ENCODE measurements at places on chromosomes 5 and 9. TPM values are rescaled to one million over a fixed set of nuclear protein-coding genes. Genes with fewer than 3 reads are reported as not detected.

Gene UBLCP1
- 22.1 TPM for total RNA-seq

- H3K36me3 ChIP-seq, result no peaks in the 10 kb centered on the region
- peak overlapping the region; percentile 24 for H3K4me3 ChIP-seq
- no peak for DNase-seq
- no peak overlapping the region for H3K27ac ChIP-seq
These were observed 340 bp downstream of the ELAVL2 start for GRCh38 chr9:23825700-23826099.

Gene SLC6A7
- total RNA-seq, result not detected

DNA sequence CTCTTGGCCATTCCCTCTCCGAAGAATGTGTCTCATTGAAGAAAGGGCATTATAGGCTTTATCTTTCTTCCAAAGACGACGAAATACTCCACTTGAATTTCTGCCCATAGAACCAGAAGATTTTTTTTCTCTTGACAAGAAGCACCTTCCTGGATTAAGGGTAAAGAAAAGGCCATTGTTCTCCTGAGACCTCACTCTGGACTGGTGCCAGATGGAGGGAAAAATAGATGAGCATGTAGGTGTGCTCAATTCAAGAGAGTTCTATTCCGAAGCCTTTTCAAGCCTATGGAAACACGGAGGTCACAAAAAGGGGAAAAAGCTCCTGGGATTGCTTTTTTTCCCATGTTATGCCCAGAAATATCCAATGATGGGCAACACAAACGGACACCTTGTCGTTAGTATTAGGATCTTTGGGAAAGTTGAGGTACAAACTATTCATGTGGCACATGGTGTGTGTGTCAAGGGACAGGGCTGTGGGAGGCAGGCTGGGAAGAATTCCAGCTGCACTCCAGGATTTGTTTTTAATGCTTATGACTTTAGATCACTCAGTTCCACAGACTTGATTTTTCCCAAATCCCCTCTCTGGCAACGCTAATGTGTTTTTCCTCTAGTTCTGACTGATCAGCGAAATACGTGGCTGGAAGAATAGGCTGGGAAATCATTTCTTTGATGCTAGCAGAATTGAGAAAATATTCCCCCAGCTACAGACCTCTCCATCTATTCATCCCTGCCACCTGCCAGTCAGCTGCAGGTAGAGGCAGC, 89.9 kb downstream of the SIL1 start:
- H3K27me3 ChIP-seq, result no peaks in the 10 kb centered on the region
- H3K27ac ChIP-seq, result no peak overlapping the region
- H3K4me3 ChIP-seq, result no peak overlapping the region
- H3K4me1 ChIP-seq, result no peaks in the 10 kb centered on the region

- H3K27ac ChIP-seq, result peak overlapping the region; percentile 63
- no peaks in the 10 kb centered on the region for H3K27me3 ChIP-seq
- no peaks in the 10 kb centered on the region for H3K36me3 ChIP-seq
These were observed 637.8 kb upstream of the WWC1 start for GRCh38 chr5:167653645-167654106.

DNA sequence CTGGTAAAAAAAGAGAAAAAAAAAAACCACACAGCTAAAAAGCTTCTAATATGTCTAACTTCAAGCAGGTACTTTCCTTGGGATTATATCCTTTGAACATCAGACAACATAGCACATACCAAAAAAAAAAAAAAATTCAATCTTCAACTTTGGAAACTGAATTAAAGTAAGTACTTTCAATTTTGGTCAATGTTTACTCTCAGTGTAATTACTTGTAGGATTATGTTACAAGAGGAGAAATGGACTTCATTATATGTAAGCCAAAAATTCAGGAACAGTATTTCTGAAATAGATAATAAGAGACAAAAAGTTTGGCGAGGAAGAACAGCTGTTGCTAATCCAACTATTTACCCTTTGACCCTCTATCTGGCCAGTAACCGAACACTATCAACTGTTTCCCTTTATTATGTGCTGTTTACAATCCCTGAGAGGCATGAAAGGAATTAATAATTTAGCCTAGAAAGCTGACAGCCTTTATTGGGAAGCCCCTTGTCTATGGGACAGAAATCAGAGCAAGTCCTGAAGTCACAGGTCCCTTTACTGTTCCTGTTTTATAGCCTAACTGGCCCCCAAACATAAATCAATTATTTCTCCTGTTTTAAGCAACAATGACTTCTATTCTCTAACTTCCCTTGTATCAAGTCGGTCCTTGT, 46.6 kb downstream of the NR6A1 start:
- no peaks in the 10 kb centered on the region for H3K27me3 ChIP-seq
- no peak overlapping the region for H3K4me3 ChIP-seq
- peaks cover 6% of the 10 kb centered on the region for H3K4me1 ChIP-seq
- DNase-seq, result no peak
- H3K27ac ChIP-seq, result no peak overlapping the region

- no peaks in the 10 kb centered on the region for H3K4me1 ChIP-seq
- no peak for DNase-seq
- H3K4me3 ChIP-seq, result no peak overlapping the region
- no peak overlapping the region for H3K27ac ChIP-seq
- H3K36me3 ChIP-seq, result no peaks in the 10 kb centered on the region
These were observed 46.5 kb upstream of the SYNPO start for GRCh38 chr5:150593996-150594395.

Gene SLC36A2
- total RNA-seq, result not detected

GRCh38 chr5:6177926-6178325, 200.4 kb downstream of the MED10 start:
- no peak for DNase-seq
- no peak overlapping the region for H3K27ac ChIP-seq
- H3K36me3 ChIP-seq, result no peaks in the 10 kb centered on the region
- H3K27me3 ChIP-seq, result peaks cover 32% of the 10 kb centered on the region

GRCh38 chr5:138024117-138024516, 8.8 kb downstream of the FAM13B start:
- H3K27ac ChIP-seq, result no peak overlapping the region
- no peak for DNase-seq
- H3K4me1 ChIP-seq, result peaks cover 13% of the 10 kb centered on the region
- no peaks in the 10 kb centered on the region for H3K27me3 ChIP-seq
- no peak overlapping the region for H3K4me3 ChIP-seq

All from PC-9 (cell line).